ENCODE measurements at places on chromosomes 12 and 14.
A peak's percentile ranks its signal among the peaks of the same experiment; 100 is the strongest.

GRCh38 chr14:104334424-104335161 is 196.2 kb downstream of the KIF26A start:
- DNase-seq = no peak

DNA sequence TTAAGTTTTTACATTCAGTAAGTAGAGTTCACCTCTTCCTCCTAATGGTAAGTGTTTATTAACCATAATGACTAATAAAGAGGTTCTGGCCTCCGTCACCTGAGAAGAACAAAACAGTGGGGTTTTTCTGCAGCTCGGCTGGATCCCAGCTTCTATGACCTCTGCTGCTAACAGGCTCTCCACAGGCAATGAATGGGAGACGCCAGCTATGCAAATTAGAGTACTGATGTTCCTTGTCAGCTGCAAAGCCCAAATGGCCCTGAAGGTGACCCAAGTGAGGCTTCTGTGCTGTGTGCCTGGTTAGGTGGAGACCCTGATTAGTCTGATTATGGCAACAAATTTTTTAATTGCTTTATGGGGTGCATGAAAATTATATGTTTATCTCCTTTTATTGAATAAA is 218.1 kb downstream of the APAF1 start:
- DNase-seq = peak; percentile 70

DNA sequence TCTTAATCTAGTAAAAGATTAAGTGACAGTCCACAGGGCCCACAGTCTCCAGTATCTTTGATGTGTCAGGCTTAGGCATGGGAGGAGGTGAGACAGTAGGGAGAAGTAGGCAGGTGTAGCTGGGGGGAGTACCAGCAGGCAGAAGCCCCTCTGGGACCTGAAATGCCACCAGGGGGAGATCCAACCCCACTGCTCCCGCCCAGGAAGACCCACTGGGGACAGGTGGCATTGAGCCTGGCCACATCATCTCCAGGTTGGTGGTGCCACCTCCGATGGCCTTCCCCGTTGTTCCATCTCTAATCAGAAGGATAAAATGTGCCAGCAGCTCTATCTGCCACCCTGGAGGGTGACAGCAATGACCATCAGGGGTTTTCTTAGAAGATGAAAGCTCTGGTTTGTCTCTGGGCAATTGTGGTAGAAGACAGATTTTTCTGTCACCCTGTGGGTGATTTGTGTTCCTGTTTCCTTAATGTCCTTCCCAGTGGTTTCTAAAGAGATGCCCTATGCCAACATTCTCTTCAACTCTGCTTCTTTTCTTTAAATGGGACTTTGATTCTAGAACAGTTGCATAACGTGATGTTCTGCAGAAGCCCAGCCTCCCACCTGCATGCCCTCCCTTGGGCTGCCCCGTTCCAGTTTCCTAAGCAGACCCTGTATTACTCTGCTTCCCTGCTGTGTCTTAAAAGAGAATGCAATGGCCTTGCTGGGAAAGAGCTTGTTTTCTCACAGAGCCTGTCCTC is 12.3 kb upstream of the SERPINA12 start:
- DNase-seq = no peak

DNA sequence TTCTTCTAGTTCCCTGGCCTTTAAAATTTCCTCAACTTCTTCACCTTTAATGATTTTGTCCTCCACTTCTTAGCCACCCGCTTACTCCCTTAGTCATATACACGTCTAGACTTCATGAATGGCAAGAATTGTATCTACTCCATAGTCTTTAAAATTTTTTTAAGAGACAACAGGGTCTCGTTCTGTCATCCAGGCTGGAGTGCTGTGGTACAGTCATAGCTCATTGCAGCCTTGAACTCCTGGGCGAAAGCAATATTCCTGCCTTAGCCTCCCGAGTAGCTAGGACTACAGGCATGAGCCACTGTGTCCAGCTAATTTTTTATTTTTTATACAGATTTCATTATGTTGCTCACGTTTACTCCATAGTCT is 47.9 kb downstream of the BBS10 start:
- no peak for DNase-seq

DNA sequence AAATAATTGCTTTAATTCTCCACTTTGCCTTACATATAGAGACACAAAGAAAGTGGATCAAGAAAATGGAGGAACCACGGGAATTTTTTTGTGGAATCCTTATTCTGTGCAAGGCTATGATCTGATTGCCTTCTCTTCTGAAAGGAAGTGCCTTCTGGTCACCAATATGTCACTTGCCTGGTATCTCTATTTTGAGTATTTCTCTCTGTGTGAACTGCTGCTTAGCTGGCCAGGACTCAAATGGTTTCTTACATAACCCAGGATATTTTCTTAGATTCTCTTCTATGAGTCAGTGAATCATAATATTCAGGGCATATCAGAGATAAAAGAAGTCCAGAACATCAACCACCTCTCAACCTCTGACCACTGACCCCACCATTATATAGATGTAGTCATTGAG is 156.1 kb downstream of the DIO2 start:
- DNase-seq = no peak

- DNase-seq = no peak
Measured at GRCh38 chr12:52216100-52216499, 16.9 kb upstream of the KRT7 start.

DNA sequence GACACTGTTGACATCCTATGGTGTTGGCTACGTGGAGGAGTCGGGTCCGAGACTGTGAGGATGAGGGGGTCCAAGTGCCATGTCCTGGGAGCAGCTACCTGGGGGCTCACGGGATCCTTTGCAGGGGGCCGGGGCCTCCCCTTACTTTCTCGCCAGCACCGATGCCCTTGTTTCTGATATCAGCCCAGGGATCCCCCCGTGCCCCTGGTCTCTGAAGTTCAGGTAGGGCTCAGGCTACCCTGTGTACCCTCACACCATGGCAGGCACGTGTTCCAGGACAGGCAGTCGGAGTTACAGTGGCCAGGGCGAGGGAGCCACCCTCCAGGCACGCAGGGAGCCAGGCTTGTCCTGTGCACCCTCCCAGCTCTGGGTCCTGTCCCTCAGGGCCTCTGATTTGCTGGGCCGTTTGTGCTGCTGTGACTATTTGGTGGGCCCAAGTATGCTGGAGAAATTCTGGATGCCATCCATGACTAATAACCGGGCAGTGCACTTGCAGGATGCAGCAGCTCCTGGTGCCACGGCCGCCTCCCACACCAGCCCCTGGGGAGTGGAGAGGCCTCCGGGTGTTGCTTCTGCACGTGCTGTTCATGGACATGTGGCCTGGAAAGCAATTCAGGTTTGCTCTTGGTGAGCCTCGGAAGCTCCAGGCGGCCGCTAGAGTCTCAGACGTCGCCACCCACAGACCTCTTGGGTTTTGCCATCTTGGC is 93.1 kb upstream of the SFSWAP start:
- DNase-seq = no peak

- DNase-seq = no peak
Measured at GRCh38 chr12:45863332-45863731, 127.0 kb downstream of the SCAF11 start.

GRCh38 chr12:91556909-91557308 is 374.3 kb upstream of the DCN start:
- no peak for DNase-seq

- DNase-seq = no peak
Measured at GRCh38 chr12:111186347-111186746, 182.5 kb downstream of the PHETA1 start.

GRCh38 chr14:65318636-65319506 is 93.7 kb upstream of the FUT8 start:
- DNase-seq = no peak

DNA sequence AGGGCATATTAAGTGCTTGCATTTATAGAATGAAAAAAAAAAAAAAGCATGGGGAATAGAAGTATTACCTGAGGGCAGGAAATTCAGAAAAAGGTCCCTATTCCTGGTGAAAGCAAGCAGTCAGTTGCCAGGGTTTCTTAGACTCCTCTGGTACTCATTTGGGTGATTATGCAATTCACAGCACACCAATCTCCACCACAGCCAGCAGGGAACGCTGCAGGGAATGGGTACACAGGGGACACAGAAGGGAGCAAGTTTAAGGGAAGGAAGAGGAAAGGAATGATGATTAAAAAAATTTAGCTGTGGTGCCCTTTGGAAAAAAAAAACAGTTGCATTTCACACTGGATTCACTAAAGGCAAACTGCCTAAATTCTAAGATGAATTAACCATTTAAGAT is 14.2 kb downstream of the BLTP3B start:
- peak; percentile 45 for DNase-seq

- no peak for DNase-seq
Measured at GRCh38 chr12:62284749-62285148, 24.5 kb downstream of the USP15 start.

DNA sequence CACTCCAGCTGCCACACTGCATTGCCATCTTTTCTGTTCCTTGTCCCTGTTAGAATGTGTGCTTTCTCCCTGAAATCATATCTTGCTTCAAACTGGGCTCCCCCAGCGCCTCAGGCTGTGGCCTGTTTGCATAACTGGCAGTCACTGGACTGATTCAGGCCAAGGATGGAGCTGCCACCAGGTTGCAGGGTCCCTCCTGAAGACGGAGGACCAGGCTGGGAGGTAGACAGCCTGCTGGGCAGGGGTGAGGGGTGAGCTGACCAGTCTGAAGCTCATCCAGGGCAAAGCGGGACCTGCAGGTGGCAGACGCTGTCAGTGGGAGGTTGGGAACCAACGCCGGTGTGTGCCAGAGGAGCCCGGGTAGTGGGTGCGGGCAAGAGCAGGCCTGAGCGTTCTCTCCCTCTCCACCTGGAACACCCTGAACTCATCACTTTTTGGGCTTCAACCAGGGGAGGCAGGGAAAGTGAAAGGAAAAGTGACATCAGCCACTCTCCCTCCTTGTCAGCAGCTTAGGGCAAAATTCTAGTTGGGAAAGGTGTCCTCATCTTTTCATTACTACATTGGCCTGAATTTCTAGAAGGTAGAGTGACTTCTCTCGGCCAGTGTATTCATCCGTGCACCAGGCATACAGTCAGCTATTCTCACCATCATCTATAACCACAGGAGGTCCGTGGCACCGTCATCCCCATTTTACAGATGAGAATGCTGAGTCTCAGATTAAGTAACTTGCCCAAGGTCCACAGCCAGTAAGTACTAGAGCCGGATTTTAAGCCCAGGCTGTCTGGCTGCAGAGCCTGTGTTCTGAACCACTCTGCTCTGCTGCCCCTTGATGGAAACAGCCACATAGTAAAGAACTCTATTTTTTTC is 219.1 kb downstream of the SLC41A2 start:
- no peak for DNase-seq
